ENCODE measurements at places on chromosomes 4 and X. TPM values are rescaled to one million over a fixed set of nuclear protein-coding genes. Genes with fewer than 3 reads are reported as not detected.
A peak's percentile ranks its signal among the peaks of the same experiment; 100 is the strongest.

DNA sequence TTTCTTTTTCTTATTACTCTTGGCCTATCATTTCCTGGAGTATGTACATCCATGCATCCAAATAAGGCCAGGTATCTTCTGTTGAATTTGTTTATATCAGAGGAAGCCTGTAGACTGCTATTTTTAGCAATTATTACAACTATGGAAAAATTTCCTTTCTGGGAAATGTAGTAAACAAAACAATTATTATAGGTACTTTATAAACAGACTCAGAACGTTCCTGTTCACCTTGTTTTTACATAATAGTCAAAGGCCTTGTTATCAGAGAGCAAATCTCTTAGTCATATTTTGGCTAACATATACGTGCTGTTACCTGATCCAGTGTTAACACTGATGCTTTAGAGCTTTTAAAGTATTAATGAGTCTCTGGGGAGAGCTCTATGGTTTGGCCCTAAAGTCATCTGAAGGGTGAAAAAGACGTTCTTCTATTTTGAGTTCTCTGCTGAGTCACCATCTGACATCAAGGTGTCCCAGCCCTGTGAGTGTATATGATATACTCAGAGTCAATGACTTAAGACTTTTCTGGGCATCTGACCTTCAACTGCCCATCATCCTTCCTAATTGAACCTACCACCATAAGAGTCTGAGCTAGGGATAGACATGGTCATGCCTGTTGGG is 7.3 kb downstream of the SPARCL1 start:
- H3K4me1 ChIP-seq: peaks cover 9% of the 10 kb centered on the region
- H3K27me3 ChIP-seq: no peaks in the 10 kb centered on the region
- DNase-seq: no peak
- H3K4me3 ChIP-seq: no peak overlapping the region
- peak overlapping the region; percentile 79 for H3K27ac ChIP-seq

DNA sequence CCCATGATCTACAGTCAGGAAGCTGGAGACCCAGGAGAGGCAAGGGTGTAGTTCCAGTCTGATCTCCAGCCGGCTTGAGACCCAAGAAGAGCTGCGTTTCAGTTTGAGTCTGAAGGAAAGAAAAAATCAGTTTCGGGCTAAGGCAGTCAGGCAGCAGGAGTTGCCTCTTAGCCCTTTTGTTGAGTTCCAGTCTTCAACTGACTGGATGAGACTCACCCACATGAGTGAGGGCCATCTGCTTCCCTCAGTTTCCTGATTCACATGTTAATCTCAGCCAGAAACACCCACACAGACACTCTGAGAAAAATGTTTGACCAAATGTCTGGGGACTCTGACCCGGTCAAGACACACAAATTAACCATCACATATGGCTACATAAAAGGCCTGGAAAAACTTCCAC is 73.6 kb upstream of the ELOVL6 start:
- no peak overlapping the region for H3K27ac ChIP-seq
- no peaks in the 10 kb centered on the region for H3K4me1 ChIP-seq
- H3K27me3 ChIP-seq: no peaks in the 10 kb centered on the region
- no peak overlapping the region for H3K4me3 ChIP-seq
- DNase-seq: no peak

GRCh38 chr4:154973244-154974035 is 192.4 kb downstream of the RBM46 start:
- no peak for DNase-seq
- no peak overlapping the region for H3K27ac ChIP-seq
- no peaks in the 10 kb centered on the region for H3K27me3 ChIP-seq
- H3K36me3 ChIP-seq: no peaks in the 10 kb centered on the region
- H3K4me1 ChIP-seq: no peaks in the 10 kb centered on the region

DNA sequence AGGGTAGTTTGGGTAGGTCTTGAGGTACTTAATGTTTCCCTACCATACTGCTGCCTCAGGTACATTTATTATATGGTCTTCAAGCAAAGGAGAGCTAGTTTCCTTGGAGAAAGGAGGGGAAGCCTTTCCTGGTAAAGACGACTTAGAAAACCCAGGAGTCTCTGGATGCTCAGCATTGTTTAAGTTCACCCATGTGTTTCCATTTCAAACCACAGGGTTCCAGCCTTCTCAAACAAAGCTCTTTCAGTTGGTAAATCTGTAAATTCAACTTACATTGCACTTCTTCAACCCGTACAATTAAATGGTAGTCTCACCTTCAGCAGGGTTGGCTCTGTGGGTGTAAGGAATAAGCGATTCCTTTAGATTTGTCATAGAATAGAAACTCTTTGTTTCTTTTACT is 111.9 kb upstream of the UNC5C start:
- H3K4me1 ChIP-seq: no peaks in the 10 kb centered on the region
- DNase-seq: no peak
- H3K36me3 ChIP-seq: no peaks in the 10 kb centered on the region
- H3K27me3 ChIP-seq: no peaks in the 10 kb centered on the region
- H3K27ac ChIP-seq: no peak overlapping the region

DNA sequence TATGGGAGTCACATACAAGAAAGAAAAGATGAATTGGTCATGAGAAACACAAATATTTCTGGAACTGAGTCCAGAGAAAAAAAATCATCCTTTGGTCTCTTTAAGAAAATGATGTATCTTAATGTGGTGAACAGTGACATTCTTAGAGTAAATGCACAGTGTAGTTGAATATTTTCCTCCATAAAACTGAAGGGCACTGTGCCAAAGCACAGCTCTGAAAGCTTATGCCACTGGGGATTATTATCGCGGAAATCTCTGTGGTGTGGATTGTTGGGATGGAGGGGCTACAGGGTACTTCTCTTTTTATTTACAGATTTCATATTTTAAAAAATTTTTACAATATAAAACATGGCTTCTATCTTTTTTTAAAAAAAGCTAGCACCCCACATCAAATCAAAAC is 908.1 kb downstream of the CCSER1 start:
- no peak overlapping the region for H3K27ac ChIP-seq
- H3K36me3 ChIP-seq: no peaks in the 10 kb centered on the region
- no peaks in the 10 kb centered on the region for H3K4me1 ChIP-seq
- H3K4me3 ChIP-seq: no peak overlapping the region
- no peaks in the 10 kb centered on the region for H3K27me3 ChIP-seq
- DNase-seq: no peak

The POU3F4 gene
- total RNA-seq: not detected

The RHOXF2B gene
- total RNA-seq: not detected

The CT45A10 gene
- not detected for total RNA-seq

The MAGEH1 gene
- total RNA-seq: 30.5 TPM

DNA sequence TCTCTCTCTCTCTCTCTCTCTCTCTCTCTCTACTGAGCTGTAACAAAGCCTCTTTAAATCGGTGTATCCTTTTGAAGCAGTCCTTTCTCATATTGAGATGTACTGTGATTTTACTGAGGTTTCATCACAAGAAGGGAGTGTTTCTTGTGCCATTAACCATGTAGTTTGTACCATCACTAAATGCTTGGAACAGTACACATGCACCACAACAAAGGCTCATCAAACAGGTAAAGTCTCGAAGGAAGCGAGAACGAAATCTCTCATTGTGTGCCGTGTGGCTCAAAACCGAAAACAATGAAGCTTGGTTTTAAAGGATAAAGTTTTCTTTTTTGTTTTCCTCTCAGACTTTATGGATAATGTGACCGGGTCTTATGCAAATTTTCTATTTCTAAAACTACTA is 37.2 kb downstream of the HPF1 start:
- no peak for DNase-seq
- no peaks in the 10 kb centered on the region for H3K4me1 ChIP-seq
- H3K27me3 ChIP-seq: no peaks in the 10 kb centered on the region
- H3K27ac ChIP-seq: no peak overlapping the region

The ARHGAP24 gene
- total RNA-seq: 30.2 TPM

- no peaks in the 10 kb centered on the region for H3K4me1 ChIP-seq
- H3K27ac ChIP-seq: no peak overlapping the region
- DNase-seq: no peak
- H3K4me3 ChIP-seq: no peak overlapping the region
- H3K36me3 ChIP-seq: no peaks in the 10 kb centered on the region
Observed at GRCh38 chr4:75834095-75834771, 68.0 kb downstream of the PPEF2 start.

DNA sequence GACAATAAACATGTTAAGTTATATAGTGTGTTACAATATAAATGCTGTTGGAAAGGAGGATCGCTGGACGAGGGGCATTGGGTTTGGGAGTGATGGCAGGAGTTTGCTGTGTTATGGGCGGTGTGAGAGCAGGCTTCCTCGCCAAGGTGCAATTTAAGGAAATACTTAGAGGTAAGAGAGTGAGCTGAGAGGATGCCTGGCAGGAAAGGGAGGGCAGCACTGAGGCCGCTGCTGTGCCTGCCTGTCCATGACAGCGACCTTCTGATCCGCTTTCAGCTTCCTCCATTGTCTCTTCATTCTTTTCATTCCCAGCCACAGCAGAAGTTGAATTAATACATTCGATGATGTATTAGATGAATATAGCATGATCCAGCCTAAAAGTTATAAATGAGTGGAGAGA is 41.2 kb upstream of the TBC1D14 start:
- no peaks in the 10 kb centered on the region for H3K27me3 ChIP-seq
- no peak overlapping the region for H3K27ac ChIP-seq
- H3K4me1 ChIP-seq: no peaks in the 10 kb centered on the region
- no peak overlapping the region for H3K4me3 ChIP-seq

The UGT2B10 gene
- total RNA-seq: not detected

The CPEB2 gene
- total RNA-seq: 25.2 TPM

DNA sequence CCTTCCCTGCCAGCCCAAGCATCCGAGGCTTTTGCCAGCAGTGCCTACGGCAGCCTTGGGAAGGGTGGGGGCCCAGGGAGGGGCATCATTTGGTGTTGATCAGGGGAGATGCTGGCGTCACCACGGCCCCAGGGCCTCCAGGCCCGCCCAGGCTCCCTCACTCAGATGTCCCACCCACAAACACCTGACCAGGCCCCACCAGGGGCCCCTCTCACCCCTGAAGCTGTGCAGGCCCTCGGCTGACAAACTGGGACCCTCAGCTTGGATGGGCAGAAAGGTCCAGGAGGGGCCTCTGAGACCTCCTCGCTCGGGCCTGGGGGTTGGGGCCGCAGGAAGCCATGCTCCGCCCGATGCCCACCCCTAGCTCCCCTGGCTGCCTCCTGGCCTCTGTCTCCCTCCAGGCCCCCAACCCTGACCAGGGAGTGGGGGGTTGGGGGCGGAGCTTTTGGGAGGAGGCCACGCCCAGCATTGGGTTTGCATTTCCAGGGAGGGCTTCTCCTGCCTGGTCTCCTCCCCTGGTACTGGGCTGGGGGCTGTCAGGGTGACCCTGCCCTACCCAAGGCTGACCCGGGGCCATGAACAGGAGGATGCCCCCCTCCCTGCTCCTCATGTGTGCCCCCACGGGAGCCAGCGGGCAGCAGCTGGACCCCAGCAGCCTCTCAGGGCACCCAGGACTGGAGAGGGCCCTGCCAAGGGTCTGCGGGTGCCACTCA is 33.4 kb upstream of the SPON2 start:
- H3K36me3 ChIP-seq: peaks cover 21% of the 10 kb centered on the region
- no peak overlapping the region for H3K4me3 ChIP-seq
- DNase-seq: peak; percentile 60
- H3K27me3 ChIP-seq: peaks cover 5% of the 10 kb centered on the region
- peaks cover 83% of the 10 kb centered on the region for H3K4me1 ChIP-seq
- H3K27ac ChIP-seq: no peak overlapping the region

The ITIH6 gene
- not detected for total RNA-seq

The ATP8A1 gene
- total RNA-seq: 60.9 TPM

GRCh38 chrX:24371391-24371972 is 11.0 kb downstream of the SUPT20HL1 start:
- H3K4me3 ChIP-seq: no peak overlapping the region
- H3K27ac ChIP-seq: no peak overlapping the region
- no peaks in the 10 kb centered on the region for H3K4me1 ChIP-seq
- H3K27me3 ChIP-seq: peaks cover 15% of the 10 kb centered on the region

The HTRA3 gene
- total RNA-seq: 16.7 TPM

- no peak overlapping the region for H3K27ac ChIP-seq
- no peaks in the 10 kb centered on the region for H3K4me1 ChIP-seq
- no peak overlapping the region for H3K4me3 ChIP-seq
- no peaks in the 10 kb centered on the region for H3K27me3 ChIP-seq
Observed at GRCh38 chrX:17818726-17819125, 42.4 kb downstream of the RAI2 start.

DNA sequence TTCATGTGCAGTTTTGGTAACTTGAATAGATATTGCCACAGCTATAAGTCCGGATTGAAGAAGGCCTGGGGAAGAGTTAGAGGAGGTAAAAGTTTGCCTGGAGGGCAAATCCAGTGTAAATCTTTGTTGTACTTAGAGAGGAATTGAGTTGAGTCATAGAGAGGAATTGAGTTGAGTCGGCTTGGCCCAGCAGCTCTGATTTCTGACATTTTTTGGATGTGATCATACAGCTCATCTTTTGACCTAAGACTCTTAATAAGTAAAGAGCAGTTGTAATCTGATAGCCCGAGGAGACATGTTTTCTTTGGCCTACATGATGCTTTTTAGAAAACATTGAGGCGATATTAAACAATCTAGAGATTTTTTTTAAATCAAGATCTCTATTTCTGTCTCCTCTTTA is 3.9 kb downstream of the KIT start:
- H3K27me3 ChIP-seq: peaks cover 42% of the 10 kb centered on the region
- H3K4me1 ChIP-seq: peaks cover 6% of the 10 kb centered on the region
- H3K4me3 ChIP-seq: no peak overlapping the region
- no peak for DNase-seq
- H3K36me3 ChIP-seq: no peaks in the 10 kb centered on the region
- H3K27ac ChIP-seq: no peak overlapping the region

The MAGEB10 gene
- total RNA-seq: not detected

DNA sequence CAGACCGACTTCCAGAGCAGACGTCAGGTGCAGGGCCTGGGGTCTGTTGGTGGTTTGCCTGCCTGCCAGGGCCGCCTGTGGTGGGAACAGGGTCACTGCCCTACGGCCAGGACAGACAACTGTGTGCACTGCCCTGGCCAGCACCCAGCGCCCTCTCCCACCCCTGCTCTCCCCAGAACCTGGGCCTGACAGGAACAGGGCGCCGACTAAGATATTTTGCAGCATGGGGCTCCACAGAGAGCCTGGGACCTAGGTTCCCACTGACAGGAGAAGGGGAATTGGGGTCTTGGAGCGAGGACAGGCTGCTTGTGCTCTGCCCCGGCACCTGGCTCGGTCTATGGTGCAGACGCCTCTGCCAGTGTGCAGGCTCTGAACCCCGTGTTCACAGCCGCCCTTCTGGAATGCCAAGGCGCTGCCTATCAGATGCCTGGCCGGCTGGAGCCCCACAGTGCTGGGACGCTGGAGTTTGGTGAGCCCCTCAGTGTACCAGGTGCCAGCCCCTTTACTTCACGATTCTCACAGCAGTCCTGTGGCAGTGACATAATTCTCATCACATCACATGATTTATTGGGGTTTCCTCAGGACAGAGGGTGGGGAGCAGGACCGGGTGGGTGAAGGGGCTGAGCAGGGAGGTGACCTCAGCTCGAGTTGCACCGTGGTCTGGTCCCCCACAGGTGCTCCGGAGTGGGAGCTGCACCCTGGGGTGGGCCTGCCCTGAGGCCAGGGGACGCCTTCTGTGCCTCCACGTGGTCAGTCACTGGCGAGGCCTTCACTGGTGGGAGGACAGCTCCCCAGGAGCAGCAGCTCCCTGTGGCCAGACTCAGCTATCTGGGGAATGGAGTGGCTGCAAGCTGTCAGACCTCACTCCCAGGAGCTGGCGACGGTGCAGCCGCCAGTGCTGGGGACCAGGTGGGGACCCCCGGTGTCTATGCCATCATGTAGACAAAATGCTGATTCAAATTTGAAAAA is 113.8 kb upstream of the LRPAP1 start:
- no peak for DNase-seq
- no peak overlapping the region for H3K27ac ChIP-seq
- H3K36me3 ChIP-seq: no peaks in the 10 kb centered on the region
